ENCODE measurements at places on chromosomes 3 and 15.

DNA sequence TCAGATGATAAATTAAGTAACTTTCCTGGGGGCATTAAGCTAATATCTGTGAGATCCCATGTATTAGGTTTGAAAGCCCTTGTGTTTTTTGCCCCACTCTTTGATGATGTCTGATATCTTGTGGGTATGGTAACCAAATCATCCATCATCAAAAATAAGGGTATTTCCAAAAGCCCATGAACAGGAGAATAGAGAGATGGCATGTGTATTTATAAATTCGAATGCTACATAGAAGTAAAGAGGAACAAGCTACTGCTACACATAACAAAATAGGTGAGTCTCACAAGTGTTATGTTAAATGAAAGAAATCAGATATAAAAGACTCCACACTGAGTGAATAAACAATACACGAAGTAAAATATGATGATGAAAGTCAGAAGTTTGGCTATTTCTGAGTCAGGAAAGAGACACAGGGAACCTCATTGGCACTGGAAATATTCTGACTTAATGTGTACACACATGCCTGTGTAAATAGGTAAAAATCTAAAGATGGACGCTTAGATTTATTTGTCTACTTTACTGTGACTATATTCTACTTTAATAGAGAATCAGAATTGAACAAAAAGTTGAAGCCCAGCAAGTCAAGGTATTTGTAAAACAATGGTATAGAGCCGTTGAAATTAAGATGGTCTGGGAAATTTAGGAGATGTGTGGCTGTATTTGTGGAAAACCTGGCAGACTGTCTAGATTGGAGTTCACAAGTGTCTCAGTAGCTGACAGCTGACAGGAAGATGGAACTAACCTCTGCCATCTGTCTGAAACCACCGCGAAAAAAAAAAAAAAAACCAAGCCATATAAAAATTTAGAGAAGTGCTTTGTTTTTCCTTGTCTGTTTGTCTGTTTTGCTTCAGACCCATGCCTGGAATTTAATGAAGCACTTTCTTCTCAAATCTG is 111.0 kb upstream of the TGFBR2 start:
- H3K27me3 ChIP-seq = peaks cover 2% of the 10 kb centered on the region
- peaks cover 23% of the 10 kb centered on the region for H3K4me1 ChIP-seq
- H3K4me3 ChIP-seq = no peak overlapping the region
- H3K36me3 ChIP-seq = no peaks in the 10 kb centered on the region

DNA sequence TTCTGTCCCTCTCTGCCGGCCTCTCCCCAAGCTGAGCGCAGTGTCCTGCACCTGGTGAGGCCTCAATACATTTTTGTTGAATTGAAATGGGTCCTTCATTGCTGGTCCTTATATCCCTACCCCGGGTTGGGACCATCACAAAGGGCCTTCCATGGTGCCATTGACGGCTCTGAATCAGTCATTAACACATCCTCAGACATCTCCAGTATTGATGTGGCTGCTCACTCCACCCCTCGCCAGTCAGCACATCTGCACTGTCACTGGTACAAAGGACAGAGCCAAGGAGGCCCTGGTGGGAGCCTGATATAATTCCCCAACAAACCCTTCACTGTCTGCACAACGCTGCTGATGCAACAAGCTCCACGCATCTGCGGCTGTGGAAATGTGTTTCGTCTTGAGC is 191.6 kb upstream of the TOPAZ1 start:
- no peaks in the 10 kb centered on the region for H3K36me3 ChIP-seq
- H3K27me3 ChIP-seq = peaks cover 3% of the 10 kb centered on the region
- no peak overlapping the region for H3K27ac ChIP-seq
- DNase-seq = no peak

- no peaks in the 10 kb centered on the region for H3K36me3 ChIP-seq
- H3K27ac ChIP-seq = no peak overlapping the region
- H3K27me3 ChIP-seq = peaks cover 4% of the 10 kb centered on the region
- H3K4me3 ChIP-seq = no peak overlapping the region
Observed at GRCh38 chr15:55434989-55435825, 26.9 kb downstream of the PIERCE2 start.

DNA sequence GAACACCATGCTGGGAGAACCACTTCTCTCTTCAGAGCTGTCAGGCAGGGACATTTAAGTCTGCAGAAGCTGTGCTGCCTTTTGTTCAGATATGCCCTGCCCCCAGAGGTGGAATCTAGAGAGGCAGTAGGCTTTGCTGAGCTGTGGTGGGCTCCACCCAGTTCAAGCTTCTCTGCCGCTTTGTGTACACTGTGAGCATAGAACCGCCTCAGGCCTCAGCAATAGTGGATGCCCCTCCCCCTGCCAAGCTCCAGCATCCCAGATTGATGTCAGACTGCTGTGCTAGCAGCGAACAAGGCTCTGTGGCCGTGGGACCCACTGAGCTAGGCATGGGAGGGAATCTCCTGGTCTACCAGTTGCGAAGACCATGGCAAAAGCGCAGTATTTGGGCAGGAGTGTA is 121.6 kb downstream of the NFKBIZ start:
- DNase-seq = no peak
- peaks cover 12% of the 10 kb centered on the region for H3K4me1 ChIP-seq
- H3K27ac ChIP-seq = no peak overlapping the region
- no peak overlapping the region for H3K4me3 ChIP-seq

Data from activated T-helper 1 cell treated with anti-CD3 and anti-CD28 coated beads, Interleukin-12 subunit alpha, Interleukin-12 subunit beta, Interleukin-2, Interleukin-4 antibody, amounts not matched to agents 30 ng/mL and 10 ng/mL and 1 ng/mL, durations not matched to agents 14 hours and 24 hours and 36 hours (primary cell).